ENCODE measurements at places on chromosomes 6 and 20.

DNA sequence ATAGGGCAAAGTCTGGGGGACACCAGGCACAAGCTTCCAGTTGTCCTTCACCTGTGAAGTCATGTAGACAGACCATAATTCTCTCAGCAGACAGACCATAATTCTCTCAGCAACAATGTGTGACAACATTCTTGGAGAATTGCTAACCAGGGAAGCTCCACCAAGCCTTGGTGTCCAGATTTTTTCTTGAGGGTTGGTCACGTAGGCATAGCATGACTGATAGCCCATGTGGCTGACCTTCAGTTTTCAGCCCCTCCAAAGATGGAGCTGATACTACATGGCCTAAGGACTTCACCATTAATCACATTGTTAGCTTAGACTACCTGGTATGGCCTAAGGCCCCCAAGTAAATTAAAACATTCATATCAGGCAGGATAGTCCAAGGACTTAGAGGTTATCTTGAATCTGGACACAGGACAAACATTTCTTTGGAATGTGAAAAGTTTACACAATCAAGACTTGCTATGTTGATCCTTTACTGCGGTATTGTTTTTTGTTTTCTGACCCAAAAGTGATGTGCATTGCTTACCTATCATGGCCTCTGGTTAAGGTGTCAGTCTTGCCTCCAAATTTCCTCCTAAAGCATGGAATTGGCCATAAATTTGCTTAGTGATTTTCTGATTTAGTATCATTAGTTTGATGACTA lies 76.9 kb downstream of the CEP57L1 start:
- DNase-seq, result no peak

GRCh38 chr6:37243816-37244370 lies 13.7 kb upstream of the TBC1D22B start:
- no peak for DNase-seq

DNA sequence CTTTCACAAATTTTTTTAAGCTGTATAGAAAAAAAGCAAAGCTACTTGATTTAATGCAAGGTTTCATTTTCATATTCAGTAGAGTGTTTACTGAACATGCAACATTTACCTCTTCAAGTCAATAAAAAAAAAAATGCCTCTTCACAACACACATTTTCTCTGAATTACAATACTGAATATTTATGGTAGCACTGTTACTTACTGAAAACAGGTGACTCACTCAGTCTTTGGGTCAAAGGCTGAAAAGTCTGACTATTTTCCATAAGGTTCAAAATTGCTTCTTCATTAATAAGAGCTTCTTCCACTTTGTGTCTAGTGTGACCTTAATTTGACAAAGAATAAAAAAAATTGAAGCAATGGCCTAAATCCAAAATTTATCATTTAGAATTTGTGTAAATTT lies 101.9 kb downstream of the REV3L start:
- DNase-seq, result no peak

GRCh38 chr6:168183613-168183970 lies 104.6 kb upstream of the FRMD1 start:
- DNase-seq, result no peak

GRCh38 chr6:78513856-78514255 lies 353.5 kb upstream of the IRAK1BP1 start:
- no peak for DNase-seq

All from T follicular helper cell (primary cell).